Kidney (tissue), 22 donors: ENCODE measurements at places on chromosomes 13 and 19.
A peak's percentile ranks its signal among the peaks of the same experiment; 100 is the strongest.

DNA sequence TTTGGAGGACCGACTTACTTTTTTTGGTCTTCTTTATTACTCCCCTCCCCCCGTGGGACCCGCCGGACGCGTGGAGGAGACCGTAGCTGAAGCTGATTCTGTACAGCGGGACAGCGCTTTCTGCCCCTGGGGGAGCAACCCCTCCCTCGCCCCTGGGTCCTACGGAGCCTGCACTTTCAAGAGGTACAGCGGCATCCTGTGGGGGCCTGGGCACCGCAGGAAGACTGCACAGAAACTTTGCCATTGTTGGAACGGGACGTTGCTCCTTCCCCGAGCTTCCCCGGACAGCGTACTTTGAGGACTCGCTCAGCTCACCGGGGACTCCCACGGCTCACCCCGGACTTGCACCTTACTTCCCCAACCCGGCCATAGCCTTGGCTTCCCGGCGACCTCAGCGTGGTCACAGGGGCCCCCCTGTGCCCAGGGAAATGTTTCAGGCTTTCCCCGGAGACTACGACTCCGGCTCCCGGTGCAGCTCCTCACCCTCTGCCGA lies 409 bp downstream of the FOSB start:
- DNase-seq: no peak
- H3K36me3 ChIP-seq: no peaks in the 10 kb centered on the region
- no peaks in the 10 kb centered on the region for H3K4me1 ChIP-seq
- peaks cover 14% of the 10 kb centered on the region for H3K27me3 ChIP-seq

DNA sequence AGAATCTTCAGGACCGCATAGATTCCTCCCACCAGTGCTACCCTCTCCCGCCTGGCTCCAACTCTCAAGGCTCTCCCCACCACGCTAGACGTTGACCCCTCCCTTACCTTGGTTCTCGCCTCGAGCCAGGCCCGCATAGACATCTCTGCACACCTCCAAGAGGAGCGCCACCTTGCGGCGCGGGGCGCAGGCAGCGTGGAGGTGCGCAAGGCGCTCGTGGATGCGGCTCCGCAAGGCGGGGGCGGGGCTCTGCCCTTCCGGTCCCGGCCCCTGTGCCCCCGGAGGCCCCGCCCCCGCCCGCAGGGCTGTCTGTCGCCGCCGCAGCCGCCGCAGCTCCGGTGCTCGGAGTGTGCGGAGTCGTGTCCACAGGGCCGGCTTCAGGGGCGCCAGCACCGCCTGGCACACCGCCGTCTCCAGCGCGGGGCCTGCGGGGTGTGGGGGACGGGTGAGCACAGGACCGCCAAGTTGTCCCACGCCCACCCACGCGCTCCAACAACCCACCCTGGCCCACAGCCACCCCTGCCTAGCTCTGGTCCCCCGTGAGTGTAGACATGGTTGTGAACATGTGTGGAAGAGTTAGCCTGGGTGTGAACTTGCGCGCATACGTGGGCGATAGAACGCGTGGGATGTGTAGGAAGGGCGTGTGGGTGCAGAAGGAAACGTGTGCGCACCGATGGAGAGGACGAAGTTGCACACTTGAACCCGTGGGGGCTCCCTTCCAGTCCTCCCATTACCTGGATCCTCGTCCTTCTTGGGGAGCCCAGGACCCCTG lies 8.1 kb downstream of the RINL start:
- H3K27me3 ChIP-seq: no peaks in the 10 kb centered on the region
- H3K4me1 ChIP-seq: peaks cover 5% of the 10 kb centered on the region
- peak overlapping the region; percentile 34 for H3K4me3 ChIP-seq
- peak overlapping the region; percentile 33 for H3K27ac ChIP-seq

DNA sequence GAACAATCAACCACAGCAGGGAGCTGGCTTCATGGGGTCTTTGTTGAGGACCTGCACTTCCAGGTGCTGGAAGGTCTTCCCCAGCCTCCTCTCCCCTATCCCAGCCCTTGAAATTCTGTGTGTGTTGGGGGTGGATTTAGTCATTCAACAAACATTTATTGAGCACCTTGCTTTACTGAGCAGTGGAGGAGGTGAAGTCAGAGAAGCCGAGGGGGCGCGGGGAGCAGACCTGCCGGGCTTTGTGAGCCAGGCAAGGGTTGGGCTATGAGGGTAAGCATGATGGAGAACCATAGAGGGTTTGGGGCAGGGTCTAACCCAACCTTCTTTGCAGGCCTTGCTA lies 3.5 kb upstream of the C19orf85 start:
- H3K4me3 ChIP-seq: no peak overlapping the region
- peaks cover 3% of the 10 kb centered on the region for H3K4me1 ChIP-seq
- DNase-seq: no peak
- no peak overlapping the region for H3K27ac ChIP-seq
- no peaks in the 10 kb centered on the region for H3K36me3 ChIP-seq

GRCh38 chr19:21492947-21493906 lies 12.2 kb upstream of the ZNF429 start:
- H3K36me3 ChIP-seq: no peaks in the 10 kb centered on the region
- H3K4me3 ChIP-seq: no peak overlapping the region
- H3K4me1 ChIP-seq: no peaks in the 10 kb centered on the region

DNA sequence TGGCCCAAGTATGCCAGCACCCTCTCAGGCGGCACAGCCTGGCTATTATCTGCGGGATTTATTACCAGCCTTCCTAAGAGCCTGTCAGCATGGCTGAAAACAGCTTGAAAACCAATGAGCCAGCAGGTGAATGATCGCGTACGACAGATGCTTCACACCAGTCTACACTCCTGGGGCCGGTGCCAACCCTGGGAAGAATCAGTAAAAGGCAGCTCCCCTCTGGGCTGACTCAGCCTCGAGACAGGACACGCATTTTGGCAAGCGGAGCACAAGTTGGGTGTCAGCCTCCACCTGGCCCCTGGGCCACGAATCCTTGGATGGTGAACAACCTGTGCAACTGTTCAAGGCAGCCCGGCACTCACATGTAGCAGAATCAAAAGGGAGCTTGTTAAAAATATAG lies 15.6 kb downstream of the EMP3 start:
- H3K36me3 ChIP-seq: no peaks in the 10 kb centered on the region
- no peaks in the 10 kb centered on the region for H3K4me1 ChIP-seq
- no peak overlapping the region for H3K27ac ChIP-seq
- no peak for DNase-seq
- H3K4me3 ChIP-seq: no peak overlapping the region

DNA sequence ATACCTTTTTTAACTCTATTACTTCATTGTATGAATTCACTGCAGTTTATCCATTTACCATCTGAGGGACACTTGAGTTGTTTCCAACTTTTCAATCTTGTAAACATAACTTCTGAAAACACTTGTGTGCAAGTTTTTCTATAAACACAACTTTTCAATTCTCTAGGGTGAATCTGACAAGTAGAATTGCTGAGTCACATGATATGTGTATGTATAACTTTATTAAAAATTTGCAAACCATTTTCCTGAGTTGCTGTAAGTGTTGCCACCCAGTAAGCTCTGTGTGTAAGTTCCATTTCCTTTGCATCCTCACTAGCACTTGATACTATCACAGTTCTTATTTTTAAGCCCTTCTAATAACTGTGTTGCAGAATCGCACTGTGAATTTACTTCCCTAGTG lies 1415.6 kb upstream of the ATXN8OS start:
- no peak overlapping the region for H3K4me3 ChIP-seq
- H3K36me3 ChIP-seq: no peaks in the 10 kb centered on the region
- no peaks in the 10 kb centered on the region for H3K4me1 ChIP-seq
- H3K27ac ChIP-seq: no peak overlapping the region
- H3K27me3 ChIP-seq: no peaks in the 10 kb centered on the region
- no peak for DNase-seq

DNA sequence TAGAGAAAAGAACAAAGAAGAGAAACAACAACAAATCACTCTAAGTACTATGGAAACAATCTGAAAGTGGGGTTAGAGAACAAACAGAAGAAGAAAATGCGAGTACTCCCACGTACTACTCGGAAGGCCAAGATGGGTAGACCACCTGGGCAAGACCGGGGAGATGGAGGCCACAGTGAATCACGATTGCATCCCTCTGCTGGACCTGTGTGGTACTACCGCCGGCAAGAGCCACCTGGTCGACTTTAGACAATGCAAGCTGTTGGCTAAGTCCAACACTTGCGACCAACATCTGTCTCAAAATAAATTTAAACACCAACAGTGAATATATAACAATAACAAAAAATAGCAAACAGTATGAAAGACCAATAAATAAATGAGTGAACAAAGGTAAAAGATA lies 45.5 kb upstream of the ZNF91 start:
- no peak overlapping the region for H3K27ac ChIP-seq
- no peaks in the 10 kb centered on the region for H3K36me3 ChIP-seq
- H3K4me1 ChIP-seq: no peaks in the 10 kb centered on the region
- DNase-seq: no peak
- H3K4me3 ChIP-seq: no peak overlapping the region

DNA sequence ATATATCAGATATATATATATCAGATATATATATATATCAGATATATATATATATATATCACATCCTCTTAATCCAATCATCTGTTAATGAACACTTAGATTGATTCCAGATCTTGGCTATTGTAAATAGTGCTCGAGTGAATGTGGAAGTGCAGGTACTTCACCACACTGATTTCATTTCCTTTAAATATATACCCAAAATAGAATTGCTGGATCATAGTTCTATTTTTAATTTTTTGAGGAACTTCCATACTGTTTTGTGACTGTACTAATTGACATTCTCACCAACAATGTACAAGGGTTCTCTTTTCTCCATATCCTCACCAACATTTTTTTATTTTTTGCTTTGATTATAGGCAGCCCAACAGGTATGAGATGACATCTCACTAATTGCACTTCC lies 277.5 kb downstream of the NHLRC3 start:
- no peak overlapping the region for H3K27ac ChIP-seq
- no peak for DNase-seq
- no peak overlapping the region for H3K4me3 ChIP-seq
- H3K27me3 ChIP-seq: no peaks in the 10 kb centered on the region

DNA sequence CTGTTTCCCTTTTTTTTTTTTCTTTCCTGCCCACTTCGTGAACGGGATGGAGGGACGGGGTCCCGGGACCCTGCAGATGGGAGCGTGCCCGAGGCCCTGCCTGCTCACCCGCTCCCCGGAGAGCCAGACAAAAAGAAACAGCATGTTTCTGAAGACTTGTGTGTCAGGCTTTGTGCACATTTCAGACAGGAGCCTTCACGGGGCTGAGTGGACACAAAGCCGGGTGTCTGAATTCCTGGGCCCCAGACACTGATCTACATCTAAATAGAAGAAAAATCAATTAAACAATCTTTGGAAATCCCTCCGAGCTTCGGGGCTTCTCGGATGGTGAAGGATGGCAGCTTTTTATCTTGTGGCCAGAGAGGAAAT lies 4.2 kb downstream of the PGPEP1 start:
- no peak for DNase-seq
- H3K27me3 ChIP-seq: no peaks in the 10 kb centered on the region
- no peak overlapping the region for H3K27ac ChIP-seq
- no peak overlapping the region for H3K4me3 ChIP-seq
- no peaks in the 10 kb centered on the region for H3K4me1 ChIP-seq

DNA sequence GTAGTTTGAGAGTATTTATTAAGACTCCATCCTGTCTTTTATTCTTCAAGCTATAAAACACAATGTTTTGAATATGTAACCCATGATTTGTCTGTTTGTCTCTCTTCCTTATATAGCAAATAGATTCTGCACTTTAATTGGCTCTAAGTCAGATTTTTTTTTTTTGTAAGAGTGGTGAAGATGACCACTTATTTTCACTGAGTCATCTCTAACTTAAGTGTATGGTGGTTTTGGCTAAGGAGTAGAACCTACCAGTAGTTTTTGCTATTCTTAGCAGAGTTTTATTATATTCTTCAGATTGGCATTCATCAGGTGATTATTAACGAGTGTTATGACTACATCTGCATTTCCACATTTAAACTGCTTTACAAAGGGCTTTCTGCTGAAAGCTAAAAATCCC lies 194.7 kb downstream of the LMO7 start:
- H3K27ac ChIP-seq: no peak overlapping the region
- H3K36me3 ChIP-seq: no peaks in the 10 kb centered on the region
- DNase-seq: no peak
- no peaks in the 10 kb centered on the region for H3K27me3 ChIP-seq
- no peak overlapping the region for H3K4me3 ChIP-seq

DNA sequence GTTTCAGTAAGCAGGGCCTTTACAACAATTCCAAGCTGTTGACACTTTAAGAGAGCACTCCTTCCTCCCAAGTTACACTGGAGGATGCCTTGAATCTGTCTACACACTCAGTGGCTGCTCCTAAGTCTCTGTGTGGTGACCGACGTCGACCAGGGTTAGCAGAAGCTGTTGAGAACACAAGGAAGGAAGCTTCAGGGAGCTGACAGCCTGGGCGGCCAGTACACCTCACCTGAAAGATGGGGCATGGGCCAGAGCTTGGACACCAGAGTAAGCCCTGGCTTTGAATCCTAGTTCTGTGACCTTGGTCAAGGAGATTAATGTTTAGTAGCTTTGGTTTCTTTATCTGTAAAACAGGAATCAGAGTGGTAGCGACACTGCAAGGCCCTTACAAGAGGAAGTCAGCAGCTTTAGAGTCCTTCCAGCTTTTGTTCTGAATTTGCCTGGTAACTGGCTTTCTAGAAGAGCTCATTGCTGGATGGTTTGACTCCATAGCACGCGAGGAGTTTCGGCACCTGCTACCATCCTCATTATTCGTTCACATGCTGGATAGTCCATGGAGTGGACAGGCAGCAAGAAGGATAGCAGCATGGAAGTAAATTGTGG lies 214.2 kb downstream of the FGF9 start:
- no peak for DNase-seq
- H3K4me3 ChIP-seq: no peak overlapping the region
- H3K4me1 ChIP-seq: no peaks in the 10 kb centered on the region
- H3K36me3 ChIP-seq: no peaks in the 10 kb centered on the region
- H3K27me3 ChIP-seq: no peaks in the 10 kb centered on the region
- no peak overlapping the region for H3K27ac ChIP-seq
